HT-29 (cell line): ENCODE measurements at places on chromosomes 2 and 18.
A peak's percentile ranks its signal among the peaks of the same experiment; 100 is the strongest.

DNA sequence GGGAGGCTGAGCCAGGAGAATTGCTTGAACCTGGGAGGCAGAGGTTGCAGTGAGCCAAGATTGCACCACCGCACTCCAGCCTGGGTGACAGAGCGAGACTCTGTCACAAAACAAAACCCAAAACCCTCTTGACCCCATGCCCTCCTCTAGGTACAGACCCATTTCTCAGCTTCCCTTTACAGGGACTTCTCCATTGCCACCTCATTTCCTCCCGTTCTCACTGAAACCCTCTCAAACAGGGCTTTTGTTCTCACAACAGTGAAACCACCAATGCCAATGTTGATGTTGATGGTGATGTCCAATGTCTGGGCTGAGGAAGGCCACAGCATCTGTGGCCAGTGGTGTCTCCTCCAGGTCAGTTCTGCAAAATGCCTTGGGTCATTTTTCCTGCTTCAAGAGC, 69.0 kb upstream of the ZCCHC2 start:
- DNase-seq, result no peak

DNA sequence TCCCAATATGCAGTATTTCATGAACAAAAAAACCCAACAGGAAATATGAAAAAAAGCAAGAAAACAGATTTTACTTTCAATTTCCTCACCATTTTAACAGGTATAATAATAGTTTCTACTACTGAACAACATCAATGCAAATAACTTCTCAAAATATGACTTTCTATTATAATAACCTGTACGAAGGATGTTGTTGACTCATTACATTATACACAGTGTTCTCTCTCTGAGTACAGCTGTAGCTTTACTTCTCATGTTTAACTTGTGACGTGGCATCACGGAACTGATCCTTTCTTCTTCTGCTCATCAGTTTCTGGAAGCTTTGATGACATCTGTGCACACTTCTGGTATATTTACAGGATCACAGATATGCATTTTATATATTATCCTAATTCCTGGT, 40.0 kb downstream of the FAM228A start:
- DNase-seq, result no peak

- no peak for DNase-seq
Measured at GRCh38 chr2:10187661-10188060, 65.1 kb downstream of the RRM2 start.

GRCh38 chr18:7497081-7497480, 70.0 kb upstream of the PTPRM start:
- no peak for DNase-seq

GRCh38 chr2:48572816-48573215, 42.9 kb downstream of the STON1 start:
- DNase-seq, result no peak

- DNase-seq, result peak; percentile 88
Measured at GRCh38 chr2:170815746-170816503, 762 bp upstream of the GAD1 start.

DNA sequence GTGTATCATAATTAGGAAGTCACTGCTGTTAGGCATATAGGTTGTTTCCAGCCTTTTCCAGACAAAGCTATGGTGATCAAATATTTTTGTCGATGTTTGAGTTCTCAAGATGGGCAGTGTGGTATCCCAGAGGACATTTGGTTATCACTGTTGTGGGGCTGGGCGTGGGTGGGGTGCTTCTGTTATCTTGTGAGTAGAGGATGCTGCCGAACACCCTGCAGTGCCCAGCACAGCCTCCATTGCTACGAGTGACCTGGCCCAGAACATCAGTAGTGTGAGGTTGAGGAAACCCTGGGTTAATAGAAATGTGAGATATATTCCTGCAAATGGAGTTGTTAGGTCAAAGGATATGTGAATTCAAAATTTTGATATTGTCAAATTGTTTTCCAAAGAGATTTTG, 33.2 kb downstream of the ZNF236 start:
- no peak for DNase-seq

- no peak for DNase-seq
Measured at GRCh38 chr2:96325041-96325883, at the start of gene ITPRIPL1. Gene ITPRIPL1, plus strand, starts transcription at chr2:96325317. Its CDS starts 523 bp downstream, at chr2:96325840.

GRCh38 chr2:74746480-74746879, 87.4 kb upstream of the HK2 start:
- DNase-seq, result no peak

- no peak for DNase-seq
Measured at GRCh38 chr2:240872317-240873097, 3.9 kb downstream of the AGXT start.

- no peak for DNase-seq
Measured at GRCh38 chr18:66105016-66105415, 354.2 kb downstream of the CDH7 start.

DNA sequence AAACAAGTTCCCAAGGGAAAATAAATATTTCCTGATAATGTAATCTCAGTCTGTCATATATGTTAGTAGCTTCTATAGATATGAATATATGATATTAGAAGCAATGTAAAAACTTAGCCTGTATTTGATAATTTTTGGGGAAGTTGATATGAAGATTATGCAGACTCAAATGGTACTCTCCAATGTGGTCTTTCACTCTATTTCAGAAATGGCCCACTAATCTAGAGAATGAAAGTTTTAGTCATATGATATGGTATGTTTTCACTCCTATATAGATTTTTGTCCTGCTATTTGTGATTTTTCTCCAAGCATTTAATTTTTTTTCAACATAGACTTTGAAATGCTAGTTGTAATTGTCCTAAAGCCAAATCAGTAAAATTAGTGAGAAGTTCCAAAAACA, 236.7 kb upstream of the BOD1L2 start:
- DNase-seq, result no peak

DNA sequence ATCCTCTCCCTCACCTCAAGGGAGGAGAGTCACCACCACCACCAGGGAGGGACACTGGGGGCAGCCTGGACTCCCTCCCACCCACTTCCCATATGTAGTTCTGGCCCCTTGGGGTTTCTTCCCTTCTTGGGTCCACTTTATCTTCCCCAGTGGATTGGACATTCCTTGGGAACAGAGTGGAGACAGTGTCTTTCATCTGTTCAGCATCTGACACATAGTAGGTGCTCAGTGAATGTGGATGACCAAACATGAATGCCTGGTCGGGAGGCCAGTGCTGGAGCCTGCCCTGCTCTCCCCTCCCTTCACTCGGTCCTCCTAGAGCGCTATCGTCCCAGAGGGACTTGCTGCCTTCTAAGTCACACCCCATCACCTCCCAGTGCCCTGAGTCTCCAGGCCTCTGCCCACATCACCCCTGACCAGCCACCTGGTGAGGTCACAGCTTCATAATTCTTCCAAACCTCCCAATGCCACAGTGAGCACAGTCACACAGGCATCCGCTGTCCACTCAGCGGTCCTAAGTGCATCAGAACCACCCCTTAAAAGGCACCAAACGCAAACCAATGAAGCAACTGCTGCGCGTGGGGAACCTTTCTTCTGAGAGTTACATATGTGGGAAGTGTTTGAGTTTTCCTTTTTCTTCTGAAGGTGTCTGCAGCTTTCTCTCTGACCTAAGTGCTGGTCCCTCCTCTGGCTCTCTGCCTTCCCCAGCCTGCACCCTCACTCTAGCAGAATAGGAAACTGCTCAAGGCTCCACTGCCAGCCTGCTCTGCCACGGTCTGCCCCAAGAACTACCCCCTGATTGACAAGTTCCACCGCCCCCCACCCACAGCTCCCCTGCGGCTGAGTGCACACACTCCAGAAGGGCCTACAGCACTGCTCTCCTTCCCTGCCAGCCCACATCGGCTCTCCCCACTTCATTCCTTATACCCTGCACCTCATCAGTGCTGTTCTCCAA, 7.2 kb upstream of the SFXN5 start:
- no peak for DNase-seq

- DNase-seq, result no peak
Measured at GRCh38 chr2:11250400-11251196, 93.8 kb downstream of the ROCK2 start.

DNA sequence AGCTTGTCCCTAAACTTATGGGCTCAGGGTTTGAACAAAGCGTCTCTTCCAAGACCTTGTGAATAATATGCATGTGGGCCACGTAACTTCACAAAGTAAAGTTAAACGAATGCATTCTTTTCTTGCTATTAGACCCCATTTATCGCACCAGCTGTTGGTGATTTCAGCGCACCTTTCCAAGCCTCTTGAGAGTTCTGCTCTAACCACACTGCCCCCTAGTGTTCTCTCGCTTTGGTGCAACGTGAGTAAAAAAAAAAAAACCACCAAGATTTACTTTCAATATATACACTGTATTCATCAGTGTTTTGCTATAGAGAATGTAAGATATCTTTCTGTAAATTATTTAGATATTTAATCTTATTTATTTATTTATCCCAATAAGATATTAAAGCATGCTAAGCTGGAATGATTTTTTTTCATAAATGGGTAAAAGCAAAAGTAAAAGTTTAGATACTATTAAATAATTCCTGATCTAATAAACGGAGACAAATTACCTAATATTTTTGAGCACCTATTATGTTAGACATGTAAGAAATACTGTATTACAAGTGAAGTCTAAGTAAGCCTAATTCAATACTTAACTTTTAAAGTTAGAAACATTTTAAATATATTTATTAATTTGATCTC, 459.5 kb downstream of the DLGAP1 start:
- DNase-seq, result peak; percentile 86
